ENCODE measurements at places on chromosomes 16 and 17. TPM values are rescaled to one million over a fixed set of nuclear protein-coding genes. Genes with fewer than 3 reads are reported as not detected.
A peak's percentile ranks its signal among the peaks of the same experiment; 100 is the strongest.

DNA sequence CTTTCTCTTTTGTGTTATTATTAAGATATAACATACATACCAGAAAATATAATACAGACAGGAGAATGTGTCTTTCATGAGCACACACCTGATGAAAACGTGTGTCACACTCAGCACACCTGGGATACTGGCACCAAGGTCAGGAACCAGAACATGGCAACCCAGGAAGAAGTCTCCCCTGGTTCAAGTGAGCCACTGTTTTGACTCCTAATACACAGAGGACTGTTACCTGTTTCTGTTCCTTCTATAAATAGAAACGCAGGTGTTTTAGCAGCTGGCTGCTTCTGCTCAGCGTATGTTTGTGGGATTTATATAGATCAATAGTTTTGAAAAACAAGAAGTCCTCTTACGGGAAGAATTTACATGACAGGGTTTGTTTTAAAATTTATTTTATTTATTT lies 3.5 kb downstream of the SEC14L1 start:
- peak overlapping the region; percentile 15 for H3K4me3 ChIP-seq
- peaks cover 57% of the 10 kb centered on the region for H3K36me3 ChIP-seq
- no peak overlapping the region for H3K27ac ChIP-seq
- peaks cover 67% of the 10 kb centered on the region for H3K4me1 ChIP-seq
- no peaks in the 10 kb centered on the region for H3K27me3 ChIP-seq

- no peaks in the 10 kb centered on the region for H3K27me3 ChIP-seq
- H3K4me3 ChIP-seq: no peak overlapping the region
- no peaks in the 10 kb centered on the region for H3K4me1 ChIP-seq
- H3K27ac ChIP-seq: no peak overlapping the region
- DNase-seq: no peak
Observed at GRCh38 chr16:87098976-87099720, 218.0 kb downstream of the C16orf95 start.

DNA sequence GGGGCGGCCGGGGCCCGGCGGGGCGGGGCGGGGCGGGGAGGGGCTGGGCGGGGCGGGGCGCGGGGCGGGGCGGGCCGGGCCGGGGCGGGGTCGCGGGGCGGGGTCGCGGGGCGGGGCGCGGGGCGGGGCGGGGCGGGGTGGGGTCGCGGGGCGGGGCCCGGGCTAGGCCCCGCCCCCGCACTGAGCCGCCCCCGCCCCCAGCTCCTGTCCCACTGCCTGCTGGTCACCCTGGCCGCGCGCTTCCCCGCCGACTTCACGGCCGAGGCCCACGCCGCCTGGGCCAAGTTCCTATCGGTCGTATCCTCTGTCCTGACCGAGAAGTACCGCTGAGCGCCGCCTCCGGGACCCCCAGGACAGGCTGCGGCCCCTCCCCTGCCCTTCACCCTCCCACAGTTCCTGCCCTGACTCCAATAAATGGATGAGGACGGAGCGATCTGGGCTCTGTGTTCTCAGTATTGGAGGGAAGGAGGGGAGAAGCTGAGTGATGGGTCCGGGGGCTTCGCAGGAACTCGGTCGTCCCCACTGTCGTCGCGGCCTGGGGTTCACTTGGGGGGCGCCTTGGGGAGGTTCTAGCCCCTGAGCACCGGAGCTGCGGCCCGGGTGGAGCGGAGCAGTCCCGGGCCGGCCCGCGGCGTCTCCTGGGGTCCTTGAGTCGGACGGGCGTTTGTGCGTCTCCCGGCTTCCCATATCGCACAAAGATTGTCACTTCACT lies 795 bp upstream of the HBM start:
- DNase-seq: no peak
- H3K4me3 ChIP-seq: no peak overlapping the region
- peaks cover 5% of the 10 kb centered on the region for H3K4me1 ChIP-seq

DNA sequence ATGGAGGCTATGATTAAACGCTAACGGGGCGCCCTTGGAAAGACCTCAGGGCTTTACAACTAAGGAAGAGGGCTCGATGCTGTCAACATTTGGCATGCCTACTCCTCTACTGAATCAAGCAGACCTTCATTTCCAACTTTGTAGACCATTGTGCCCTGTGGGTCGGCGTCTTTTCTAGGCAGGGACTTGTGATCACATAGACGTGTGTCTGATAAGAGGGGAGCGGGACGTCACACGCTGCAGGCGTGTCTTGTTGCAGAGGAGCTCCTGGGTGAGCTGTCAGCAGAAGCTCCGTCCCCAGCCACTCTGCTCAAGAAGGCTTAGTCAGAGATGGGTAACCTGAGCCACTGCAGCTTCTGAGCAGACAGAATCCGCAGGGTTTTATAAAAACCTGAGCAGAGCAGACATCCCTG lies 2.8 kb downstream of the MAPK8IP3 start:
- peaks cover 26% of the 10 kb centered on the region for H3K4me1 ChIP-seq
- H3K27ac ChIP-seq: no peak overlapping the region
- DNase-seq: no peak
- peak overlapping the region; percentile 39 for H3K4me3 ChIP-seq
- H3K27me3 ChIP-seq: no peaks in the 10 kb centered on the region

DNA sequence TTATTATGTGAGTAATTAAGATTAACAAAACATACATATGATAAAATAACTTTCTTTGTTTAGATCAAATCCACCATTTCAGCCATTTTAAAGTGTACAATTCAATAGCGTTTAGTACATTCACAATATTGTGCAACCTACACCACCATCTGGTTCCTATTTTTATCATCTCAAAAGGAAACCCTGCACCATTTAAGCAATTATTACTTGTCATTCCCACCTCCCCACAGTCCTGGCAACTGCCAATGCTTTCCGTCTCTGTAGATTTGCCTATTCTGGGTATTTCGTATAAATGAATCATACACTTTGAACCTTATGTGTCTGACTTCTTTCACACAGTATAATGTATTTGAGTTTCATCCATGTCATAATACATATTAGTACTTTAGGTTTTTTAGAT lies 162.5 kb upstream of the CNTNAP4 start:
- no peaks in the 10 kb centered on the region for H3K4me1 ChIP-seq
- H3K27ac ChIP-seq: no peak overlapping the region
- DNase-seq: no peak
- H3K36me3 ChIP-seq: no peaks in the 10 kb centered on the region

BRICD5 gene
- 18.4 TPM for total RNA-seq

CD300E gene
- not detected for total RNA-seq
